Suprapubic skin (tissue), 4 donors: ENCODE measurements at places on chromosomes 6 and 20. TPM values are rescaled to one million over a fixed set of nuclear protein-coding genes. Genes with fewer than 3 reads are reported as not detected.
A peak's percentile ranks its signal among the peaks of the same experiment; 100 is the strongest.

DNA sequence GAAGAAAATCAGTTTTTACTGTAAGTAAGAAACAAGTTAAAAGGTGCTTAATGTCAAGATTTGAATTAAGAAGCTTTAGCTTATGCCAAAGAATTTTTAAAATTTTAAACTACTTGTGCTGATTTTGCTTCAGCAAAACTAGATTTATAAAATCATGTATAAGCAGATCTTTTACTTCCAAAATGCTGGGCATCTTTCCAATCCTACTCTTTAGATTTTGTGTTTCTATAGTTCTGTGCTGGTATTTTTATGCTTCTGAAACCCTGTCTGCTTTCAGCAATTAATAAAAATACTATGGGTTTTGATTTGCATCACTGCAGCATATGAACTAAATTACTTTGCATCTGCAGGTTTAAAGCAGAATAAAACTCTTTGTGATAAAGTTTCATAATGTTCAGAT lies 238.6 kb upstream of the RNF217 start:
- H3K4me1 ChIP-seq, result no peaks in the 10 kb centered on the region
- H3K36me3 ChIP-seq, result no peaks in the 10 kb centered on the region
- H3K4me3 ChIP-seq, result no peak overlapping the region
- H3K27me3 ChIP-seq, result no peaks in the 10 kb centered on the region
- no peak overlapping the region for H3K27ac ChIP-seq
- DNase-seq, result no peak

GRCh38 chr6:15368873-15369272 lies 123.0 kb downstream of the JARID2 start:
- peaks cover 71% of the 10 kb centered on the region for H3K4me1 ChIP-seq
- no peaks in the 10 kb centered on the region for H3K27me3 ChIP-seq
- no peak for DNase-seq
- H3K36me3 ChIP-seq, result no peaks in the 10 kb centered on the region
- H3K27ac ChIP-seq, result no peak overlapping the region

DNA sequence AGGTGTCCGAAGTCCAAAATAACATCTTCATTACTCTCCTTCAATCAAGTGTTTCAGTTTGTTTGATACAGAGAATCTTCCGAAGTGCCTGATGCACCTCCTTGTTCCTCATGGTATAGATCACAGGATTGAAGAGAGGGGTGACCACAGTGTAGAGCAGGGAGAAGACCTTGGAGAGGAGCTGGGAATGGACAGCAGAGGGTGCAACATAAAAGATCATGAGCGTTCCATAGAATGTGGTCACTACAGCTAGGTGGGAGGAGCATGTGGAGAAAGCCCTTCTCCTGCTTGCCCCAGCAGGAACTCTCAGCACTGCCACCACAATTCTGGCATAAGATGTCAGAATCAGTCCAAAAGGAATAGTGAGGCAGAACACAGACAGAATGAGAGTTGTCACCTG lies 11.9 kb downstream of the OR12D1 start:
- H3K4me1 ChIP-seq, result no peaks in the 10 kb centered on the region
- H3K27me3 ChIP-seq, result peaks cover 4% of the 10 kb centered on the region
- H3K4me3 ChIP-seq, result no peak overlapping the region
- no peaks in the 10 kb centered on the region for H3K36me3 ChIP-seq
- no peak for DNase-seq

DNA sequence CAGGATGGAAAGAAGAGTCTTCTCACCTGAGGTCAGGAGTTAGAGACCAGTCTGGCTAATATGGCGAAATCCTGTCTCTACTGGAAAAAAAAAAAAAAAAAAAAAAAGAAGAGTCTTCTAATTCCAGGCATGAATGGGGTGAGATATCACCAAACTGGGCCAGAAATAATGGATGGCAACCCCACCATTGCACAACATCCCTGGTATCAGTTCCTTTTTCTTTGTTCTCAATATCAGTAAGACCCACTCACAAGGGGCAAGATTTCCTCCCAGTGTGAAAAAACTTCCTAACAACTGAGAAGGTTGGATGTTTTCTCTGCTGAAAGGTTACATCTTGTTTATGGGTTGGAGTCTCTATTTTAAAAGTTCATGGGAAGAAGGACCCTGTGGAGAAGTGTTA lies 23.6 kb upstream of the NR2E1 start:
- no peaks in the 10 kb centered on the region for H3K36me3 ChIP-seq
- no peak for DNase-seq
- H3K4me1 ChIP-seq, result no peaks in the 10 kb centered on the region
- H3K4me3 ChIP-seq, result no peak overlapping the region
- H3K27me3 ChIP-seq, result peaks cover 43% of the 10 kb centered on the region

- H3K27me3 ChIP-seq, result no peaks in the 10 kb centered on the region
- H3K4me3 ChIP-seq, result no peak overlapping the region
- DNase-seq, result no peak
- H3K4me1 ChIP-seq, result no peaks in the 10 kb centered on the region
- no peak overlapping the region for H3K27ac ChIP-seq
- no peaks in the 10 kb centered on the region for H3K36me3 ChIP-seq
Observed at GRCh38 chr6:3237761-3238662, 10.6 kb upstream of the TUBB2B start.

DNA sequence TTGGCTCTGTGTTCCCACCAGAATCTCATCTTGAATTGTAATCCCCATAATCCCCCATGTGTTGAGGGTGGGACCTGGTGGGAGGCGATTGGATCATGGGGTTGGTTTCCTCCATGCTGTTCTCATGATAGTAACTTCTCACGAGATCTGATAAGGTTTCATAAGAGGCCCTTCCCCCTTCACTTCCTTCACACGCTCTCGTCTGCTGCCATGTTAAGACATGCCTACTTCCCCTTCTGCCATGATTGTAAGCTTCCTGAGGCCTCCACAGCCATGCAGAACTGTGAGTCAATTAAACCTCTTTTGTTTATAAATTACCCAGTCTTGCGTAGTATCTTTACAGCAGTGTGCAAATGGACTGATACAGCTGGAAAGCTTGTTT lies 90.0 kb downstream of the ELOVL5 start:
- no peak for DNase-seq
- no peak overlapping the region for H3K27ac ChIP-seq
- no peak overlapping the region for H3K4me3 ChIP-seq

GRCh38 chr20:56247954-56248782 lies at the start of gene MC3R:
Gene MC3R, plus strand, starts transcription at chr20:56248732. Its CDS starts 112 bp downstream, at chr20:56248844.
- H3K4me3 ChIP-seq, result no peak within 1 kb of the TSS
- peaks cover 55% of the 10 kb centered on the region for H3K27me3 ChIP-seq
- H3K27ac ChIP-seq, result no peak within 1 kb of the TSS

DNA sequence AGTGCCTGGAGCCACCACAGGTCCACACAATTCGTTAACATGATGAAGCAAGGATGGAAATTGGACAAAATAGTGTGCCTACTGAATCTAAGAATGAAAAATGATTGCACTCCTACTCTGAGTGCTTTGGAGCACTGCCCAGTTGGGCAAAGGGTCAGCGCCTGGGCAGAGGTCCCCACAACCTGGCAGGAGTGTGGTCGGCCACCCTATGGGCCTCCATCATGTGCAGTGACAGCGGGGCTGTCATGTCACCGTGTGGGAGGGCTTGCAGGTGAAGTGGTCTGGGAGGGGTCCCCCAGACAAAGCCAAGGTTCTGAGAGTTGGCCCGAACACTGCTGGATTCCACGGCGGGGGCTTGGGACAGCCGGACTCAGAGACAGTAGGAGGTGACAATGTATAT lies 36.2 kb upstream of the CD93 start:
- no peaks in the 10 kb centered on the region for H3K27me3 ChIP-seq
- peaks cover 56% of the 10 kb centered on the region for H3K4me1 ChIP-seq
- H3K36me3 ChIP-seq, result no peaks in the 10 kb centered on the region
- no peak overlapping the region for H3K4me3 ChIP-seq

GRCh38 chr6:107717781-107718180 lies 106.3 kb downstream of the SCML4 start:
- H3K4me3 ChIP-seq, result no peak overlapping the region
- H3K4me1 ChIP-seq, result peaks cover 7% of the 10 kb centered on the region
- no peak for DNase-seq
- peaks cover 22% of the 10 kb centered on the region for H3K27me3 ChIP-seq

Gene OOEP
- not detected for total RNA-seq

GRCh38 chr6:25484900-25485299 lies 167.1 kb upstream of the SCGN start:
- no peak overlapping the region for H3K4me3 ChIP-seq
- DNase-seq, result no peak
- peaks cover 3% of the 10 kb centered on the region for H3K4me1 ChIP-seq
- H3K27ac ChIP-seq, result no peak overlapping the region
- H3K36me3 ChIP-seq, result no peaks in the 10 kb centered on the region

- H3K27me3 ChIP-seq, result no peaks in the 10 kb centered on the region
- no peak for DNase-seq
- H3K4me1 ChIP-seq, result no peaks in the 10 kb centered on the region
- no peak overlapping the region for H3K27ac ChIP-seq
- H3K36me3 ChIP-seq, result no peaks in the 10 kb centered on the region
- no peak overlapping the region for H3K4me3 ChIP-seq
Observed at GRCh38 chr6:104423691-104424090, 436.0 kb downstream of the HACE1 start.

Gene CRISP2
- total RNA-seq, result not detected

- no peak for DNase-seq
- H3K36me3 ChIP-seq, result no peaks in the 10 kb centered on the region
- no peaks in the 10 kb centered on the region for H3K4me1 ChIP-seq
- H3K27ac ChIP-seq, result no peak within 1 kb of the TSS
Observed at GRCh38 chr6:4078691-4079471, at the start of gene FAM217A. Gene FAM217A, minus strand, starts transcription at chr6:4079137. Its CDS starts 1,723 bp downstream, at chr6:4077414.

Gene DLK2
- total RNA-seq, result 23.6 TPM

GRCh38 chr6:153001767-153002612 lies 519 bp downstream of the MTRF1L start:
- peak overlapping the region; percentile 89 for H3K27ac ChIP-seq
- peaks cover 42% of the 10 kb centered on the region for H3K4me1 ChIP-seq
- H3K36me3 ChIP-seq, result peaks cover 13% of the 10 kb centered on the region
- peak overlapping the region; percentile 83 for H3K4me3 ChIP-seq
- no peaks in the 10 kb centered on the region for H3K27me3 ChIP-seq

Gene NKX2-2
- total RNA-seq, result not detected
